Endothelial cell (in vitro differentiated cells): ENCODE measurements at places on chromosomes 2 and 18.

DNA sequence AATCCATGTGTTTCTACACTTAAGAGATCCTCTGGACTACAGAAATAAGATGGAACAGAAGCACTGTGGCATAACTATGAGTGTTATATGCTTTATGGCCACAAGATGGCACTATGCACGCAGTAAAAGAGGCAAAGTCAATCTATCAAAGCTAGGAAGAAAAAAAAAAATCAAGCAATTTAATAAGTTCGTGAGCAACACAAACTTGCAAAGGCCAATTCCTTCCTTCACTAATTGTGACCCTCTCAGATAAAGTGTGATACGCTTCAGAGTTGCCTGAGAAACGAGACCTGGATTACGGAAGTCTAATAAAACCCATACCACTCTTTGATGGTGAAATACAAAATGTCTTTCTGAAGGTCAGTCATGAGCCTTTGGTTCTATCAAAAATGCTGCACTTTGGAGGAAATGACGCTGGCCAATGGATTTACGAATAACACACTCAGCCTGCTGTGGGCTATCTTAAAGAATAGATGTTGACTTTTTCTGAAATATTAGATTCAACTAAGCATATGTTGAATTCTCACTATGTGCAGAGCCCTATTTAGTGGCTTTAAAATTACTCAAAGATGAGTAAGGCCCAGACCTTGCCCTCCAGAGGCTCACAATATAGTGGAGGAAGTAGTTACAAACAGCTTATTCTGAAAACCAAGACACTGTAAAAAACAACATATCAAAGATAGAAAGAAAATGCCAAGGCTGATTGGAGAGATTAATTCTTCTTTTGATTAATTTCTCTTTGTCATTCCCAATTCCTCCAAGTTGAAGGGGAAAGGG lies 35.5 kb upstream of the TTR start:
- DNase-seq = peak; percentile 50
- no peak overlapping the region for H3K27ac ChIP-seq
- H3K4me3 ChIP-seq = no peak overlapping the region
- H3K4me1 ChIP-seq = no peaks in the 10 kb centered on the region
- H3K36me3 ChIP-seq = no peaks in the 10 kb centered on the region

- H3K4me3 ChIP-seq = no peak overlapping the region
- peaks cover 16% of the 10 kb centered on the region for H3K4me1 ChIP-seq
- no peak for DNase-seq
- H3K36me3 ChIP-seq = peaks cover 10% of the 10 kb centered on the region
- H3K27me3 ChIP-seq = no peaks in the 10 kb centered on the region
- no peak overlapping the region for H3K27ac ChIP-seq
Measured at GRCh38 chr2:39479053-39479670, 42.1 kb upstream of the MAP4K3 start.

DNA sequence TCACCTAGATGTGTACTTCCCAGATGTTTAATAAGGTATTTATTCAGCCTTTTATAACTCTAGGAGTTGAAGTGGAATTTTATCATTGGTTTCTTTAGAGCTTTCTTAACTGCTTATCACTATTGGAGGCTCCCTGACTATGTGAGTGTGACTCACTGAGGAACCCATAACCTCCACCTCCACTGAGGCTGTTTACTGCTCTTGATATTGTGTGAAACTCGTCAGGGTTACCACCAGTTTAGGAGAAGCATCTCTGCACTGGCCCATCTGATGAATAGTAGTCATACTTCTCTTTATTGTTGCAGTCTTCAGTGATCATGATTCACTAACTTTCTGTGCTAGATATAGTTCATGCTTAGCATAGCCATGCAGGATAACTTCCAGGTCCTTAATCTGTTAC lies 79.6 kb upstream of the UBXN4 start:
- H3K27ac ChIP-seq = no peak overlapping the region
- DNase-seq = no peak
- H3K4me1 ChIP-seq = peaks cover 10% of the 10 kb centered on the region

DNA sequence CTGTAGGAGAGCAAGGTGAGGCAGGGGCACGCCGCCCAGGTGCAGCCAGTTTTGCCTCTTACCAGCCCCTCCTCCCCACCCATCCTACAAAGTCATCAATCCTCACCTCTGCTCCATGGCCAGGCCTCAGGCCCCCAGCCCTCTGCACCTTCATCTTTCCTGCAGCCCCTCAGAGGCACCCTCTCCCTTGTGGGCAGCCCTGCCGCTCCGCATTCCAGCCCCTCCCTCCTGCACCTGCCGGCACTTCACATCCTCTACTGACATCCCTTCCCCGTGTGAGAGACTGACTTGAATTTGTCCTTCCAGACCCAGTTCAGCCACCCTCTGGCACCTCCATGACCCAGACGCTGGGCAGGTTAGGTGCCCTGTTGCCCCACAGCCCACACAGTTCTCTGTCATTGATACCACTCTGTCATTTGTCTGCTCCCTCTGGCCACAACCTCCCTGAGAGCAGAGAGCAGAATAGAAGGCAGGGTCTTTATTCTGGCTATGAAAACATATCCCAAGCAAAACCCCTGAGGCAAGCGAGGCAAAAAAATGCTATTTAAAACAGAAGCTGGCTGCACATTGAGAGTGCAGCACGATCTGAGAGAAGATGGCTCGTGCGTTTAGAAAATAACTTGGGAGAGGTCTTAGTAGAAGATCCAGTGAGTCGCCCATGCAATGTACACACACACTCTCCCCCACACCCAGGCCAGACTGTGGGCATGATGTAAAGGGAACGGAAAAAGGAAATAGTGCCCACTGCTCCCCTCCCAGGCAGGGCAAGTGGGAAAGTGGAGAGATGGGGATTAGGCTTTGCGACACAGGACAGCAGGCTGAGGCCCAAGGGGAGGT lies 25.9 kb downstream of the SDC1 start:
- H3K4me3 ChIP-seq = no peak overlapping the region
- peaks cover 11% of the 10 kb centered on the region for H3K36me3 ChIP-seq
- no peak overlapping the region for H3K27ac ChIP-seq

DNA sequence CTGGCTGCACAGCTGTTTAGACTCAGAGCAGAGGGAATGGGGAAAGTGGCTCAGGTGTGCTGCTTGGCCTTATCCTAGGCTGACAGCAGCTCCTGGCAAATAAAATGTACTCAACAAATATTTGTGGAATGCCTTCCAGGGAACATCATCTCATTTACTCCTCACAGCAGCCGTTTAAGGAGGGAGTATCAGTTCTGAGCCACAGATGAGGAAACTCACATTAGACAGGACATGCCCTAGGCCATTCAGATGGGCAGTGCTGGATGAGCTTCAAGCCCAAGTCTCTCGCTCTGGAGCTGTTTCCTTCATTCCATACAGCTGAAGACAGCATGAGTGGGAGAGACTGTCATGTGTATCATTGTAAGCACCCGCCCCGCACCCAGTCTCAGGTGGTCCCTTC lies 129.6 kb upstream of the CNGA3 start:
- no peak overlapping the region for H3K4me3 ChIP-seq
- no peak for DNase-seq
- peaks cover 3% of the 10 kb centered on the region for H3K27me3 ChIP-seq
- H3K36me3 ChIP-seq = peaks cover 4% of the 10 kb centered on the region
- H3K27ac ChIP-seq = no peak overlapping the region

- no peak overlapping the region for H3K27ac ChIP-seq
- no peak for DNase-seq
- no peak overlapping the region for H3K4me3 ChIP-seq
Measured at GRCh38 chr2:58594762-58595161, 353.6 kb upstream of the FANCL start.

GRCh38 chr2:58535990-58536389 lies 294.9 kb upstream of the FANCL start:
- peaks cover 13% of the 10 kb centered on the region for H3K4me1 ChIP-seq
- H3K4me3 ChIP-seq = no peak overlapping the region
- no peak overlapping the region for H3K27ac ChIP-seq
- DNase-seq = no peak
- no peaks in the 10 kb centered on the region for H3K36me3 ChIP-seq
- H3K27me3 ChIP-seq = peaks cover 1% of the 10 kb centered on the region

DNA sequence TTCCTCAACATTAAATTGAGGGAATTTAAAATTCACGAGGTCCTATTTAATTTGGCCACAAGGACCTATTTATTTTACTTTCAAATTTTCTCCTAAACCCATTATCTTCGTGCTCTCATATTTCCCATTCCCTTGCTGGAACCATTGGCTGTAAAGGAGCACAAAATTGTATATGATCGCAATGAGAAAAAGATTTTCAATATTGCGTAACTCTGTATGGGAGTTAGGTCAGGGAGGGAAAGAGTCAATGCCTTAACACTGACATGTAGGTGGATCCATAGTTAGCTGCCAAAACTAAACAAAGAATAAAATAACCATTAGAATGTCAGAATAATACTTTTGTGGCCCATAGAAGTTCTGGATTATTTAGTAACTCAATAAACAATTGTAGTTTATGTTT lies 40.6 kb upstream of the ZC3H15 start:
- no peak for DNase-seq
- peaks cover 2% of the 10 kb centered on the region for H3K36me3 ChIP-seq
- H3K4me3 ChIP-seq = no peak overlapping the region
- no peaks in the 10 kb centered on the region for H3K4me1 ChIP-seq
- H3K27me3 ChIP-seq = no peaks in the 10 kb centered on the region
- no peak overlapping the region for H3K27ac ChIP-seq

- no peaks in the 10 kb centered on the region for H3K36me3 ChIP-seq
- DNase-seq = no peak
- H3K27me3 ChIP-seq = peaks cover 5% of the 10 kb centered on the region
Measured at GRCh38 chr2:128685841-128686496, 367.3 kb upstream of the HS6ST1 start.

- H3K27ac ChIP-seq = no peak overlapping the region
- H3K4me1 ChIP-seq = no peaks in the 10 kb centered on the region
- H3K27me3 ChIP-seq = peaks cover 4% of the 10 kb centered on the region
- no peaks in the 10 kb centered on the region for H3K36me3 ChIP-seq
- H3K4me3 ChIP-seq = no peak overlapping the region
Measured at GRCh38 chr2:226554701-226555100, 244.9 kb downstream of the IRS1 start.

- H3K27me3 ChIP-seq = peaks cover 1% of the 10 kb centered on the region
- no peak overlapping the region for H3K4me3 ChIP-seq
- H3K36me3 ChIP-seq = no peaks in the 10 kb centered on the region
- H3K27ac ChIP-seq = no peak overlapping the region
Measured at GRCh38 chr2:1884933-1885580, 140.7 kb upstream of the PXDN start.

DNA sequence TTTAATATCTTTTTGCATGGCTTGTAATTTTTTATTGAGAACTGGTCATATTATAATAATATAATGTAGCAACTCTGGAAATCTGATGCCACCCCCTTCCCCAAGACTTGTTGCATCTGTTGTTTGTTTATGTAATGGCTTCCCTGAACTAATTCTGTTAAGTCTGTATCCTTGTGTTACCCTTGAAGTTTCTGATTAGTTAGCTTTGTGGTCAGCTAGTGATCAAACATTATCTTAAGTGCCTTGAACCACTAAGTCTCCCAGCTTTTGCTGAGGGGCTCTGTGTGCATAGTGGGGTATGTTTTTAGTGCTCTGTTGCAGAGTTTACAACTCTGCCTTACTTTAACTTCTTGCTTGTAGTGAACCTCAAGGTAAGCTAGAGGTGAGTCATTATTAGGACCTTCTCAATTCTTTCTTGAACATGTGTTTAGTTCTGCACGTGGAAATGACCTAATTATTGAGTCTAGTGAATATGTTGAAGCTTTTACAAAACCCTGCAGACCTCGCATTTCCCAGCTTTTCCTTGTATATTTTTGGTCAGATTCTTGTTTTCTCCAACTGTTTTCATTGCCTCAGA lies 24.8 kb downstream of the SMCHD1 start:
- DNase-seq = no peak
- no peaks in the 10 kb centered on the region for H3K27me3 ChIP-seq
- peaks cover 10% of the 10 kb centered on the region for H3K36me3 ChIP-seq

DNA sequence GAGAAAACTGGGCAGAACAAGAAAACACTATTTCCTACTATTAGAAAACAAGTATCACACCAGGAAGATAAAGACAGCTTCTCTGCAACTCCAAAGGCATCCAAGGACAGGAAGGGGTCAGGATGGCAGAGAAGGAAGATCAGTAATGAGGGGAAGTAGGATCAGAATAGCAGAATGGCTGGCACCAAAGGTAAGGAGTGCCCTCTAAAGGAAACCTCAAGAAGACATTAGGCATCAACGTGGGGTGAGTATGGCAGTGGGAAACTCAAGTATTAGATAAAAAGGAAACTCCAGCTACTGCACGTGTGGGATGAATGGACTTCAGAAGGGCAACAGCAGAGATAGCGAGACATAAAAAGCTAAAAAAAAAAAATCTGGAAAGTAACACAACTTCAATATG lies 25.9 kb downstream of the HDLBP start:
- peaks cover 24% of the 10 kb centered on the region for H3K4me1 ChIP-seq
- H3K36me3 ChIP-seq = no peaks in the 10 kb centered on the region
- no peaks in the 10 kb centered on the region for H3K27me3 ChIP-seq

DNA sequence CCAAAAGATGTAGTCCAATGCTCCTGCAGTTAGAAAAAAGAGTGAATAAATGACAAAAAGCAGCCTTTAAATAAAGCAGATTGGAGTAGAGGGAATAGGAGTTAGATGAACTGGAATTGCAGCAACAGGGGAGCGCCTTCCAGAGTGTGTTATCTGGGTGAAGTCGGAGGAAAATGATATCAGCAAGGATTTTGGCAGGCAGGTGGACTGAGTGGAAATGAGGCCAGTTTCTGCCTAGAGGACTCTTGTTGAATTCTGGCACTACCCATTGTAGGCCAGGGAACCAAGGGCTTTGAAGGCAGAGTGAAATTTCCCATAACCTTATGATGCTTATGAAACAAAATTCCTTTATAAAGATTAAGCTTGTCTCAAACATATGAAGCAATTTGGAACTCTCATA lies 59.8 kb downstream of the AKAIN1 start:
- no peaks in the 10 kb centered on the region for H3K36me3 ChIP-seq
- H3K27ac ChIP-seq = no peak overlapping the region
- no peak for DNase-seq
- H3K27me3 ChIP-seq = no peaks in the 10 kb centered on the region
- no peak overlapping the region for H3K4me3 ChIP-seq

GRCh38 chr18:7370802-7371201 lies 139.9 kb downstream of the LRRC30 start:
- DNase-seq = peak; percentile 64
- H3K27ac ChIP-seq = peak overlapping the region; percentile 98
- H3K4me3 ChIP-seq = peak overlapping the region; percentile 27
- H3K36me3 ChIP-seq = no peaks in the 10 kb centered on the region

DNA sequence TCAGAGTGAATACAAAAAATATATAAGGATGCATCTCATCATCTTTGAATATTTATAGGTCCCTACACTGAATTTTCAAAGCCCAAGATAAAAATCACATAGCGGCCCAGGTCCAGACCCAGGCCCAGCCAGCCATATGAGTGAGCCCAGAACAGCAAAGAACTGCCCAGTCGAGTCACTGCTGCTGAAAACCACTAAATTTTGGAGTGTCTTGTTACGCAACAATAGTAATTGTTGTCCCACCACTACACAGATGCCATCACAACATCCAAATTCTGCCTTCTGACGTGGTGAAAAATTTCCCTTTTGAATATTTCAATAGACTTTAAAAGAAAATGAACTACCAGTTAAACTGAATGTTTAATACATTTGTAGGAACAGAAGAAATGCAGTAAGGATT lies 5.7 kb downstream of the C18orf32 start:
- H3K36me3 ChIP-seq = peaks cover 21% of the 10 kb centered on the region
- peaks cover 4% of the 10 kb centered on the region for H3K4me1 ChIP-seq
- no peak for DNase-seq
- no peaks in the 10 kb centered on the region for H3K27me3 ChIP-seq
- H3K4me3 ChIP-seq = no peak overlapping the region
